ENCODE measurements at places on chromosomes 16 and 17. TPM values are rescaled to one million over a fixed set of nuclear protein-coding genes. Genes with fewer than 3 reads are reported as not detected.

Gene SALL1
- polyA plus RNA-seq, result 4.5 TPM

Gene KCNG4
- polyA plus RNA-seq, result not detected

Gene GDPD3
- polyA plus RNA-seq, result 18.1 TPM

Gene CRYM
- polyA plus RNA-seq, result 4.0 TPM

Gene PIRT
- polyA plus RNA-seq, result 6.5 TPM

Gene RAB11FIP3
- polyA plus RNA-seq, result 114 TPM

Gene TSPOAP1
- 17.2 TPM for polyA plus RNA-seq

Gene SOX9
- 48.0 TPM for polyA plus RNA-seq

Gene HOXB4
- 5.9 TPM for polyA plus RNA-seq

Gene SLC16A13
- 16.9 TPM for polyA plus RNA-seq

Gene TM4SF5
- 44.0 TPM for polyA plus RNA-seq

Gene GNGT2
- polyA plus RNA-seq, result 4.2 TPM

DNA sequence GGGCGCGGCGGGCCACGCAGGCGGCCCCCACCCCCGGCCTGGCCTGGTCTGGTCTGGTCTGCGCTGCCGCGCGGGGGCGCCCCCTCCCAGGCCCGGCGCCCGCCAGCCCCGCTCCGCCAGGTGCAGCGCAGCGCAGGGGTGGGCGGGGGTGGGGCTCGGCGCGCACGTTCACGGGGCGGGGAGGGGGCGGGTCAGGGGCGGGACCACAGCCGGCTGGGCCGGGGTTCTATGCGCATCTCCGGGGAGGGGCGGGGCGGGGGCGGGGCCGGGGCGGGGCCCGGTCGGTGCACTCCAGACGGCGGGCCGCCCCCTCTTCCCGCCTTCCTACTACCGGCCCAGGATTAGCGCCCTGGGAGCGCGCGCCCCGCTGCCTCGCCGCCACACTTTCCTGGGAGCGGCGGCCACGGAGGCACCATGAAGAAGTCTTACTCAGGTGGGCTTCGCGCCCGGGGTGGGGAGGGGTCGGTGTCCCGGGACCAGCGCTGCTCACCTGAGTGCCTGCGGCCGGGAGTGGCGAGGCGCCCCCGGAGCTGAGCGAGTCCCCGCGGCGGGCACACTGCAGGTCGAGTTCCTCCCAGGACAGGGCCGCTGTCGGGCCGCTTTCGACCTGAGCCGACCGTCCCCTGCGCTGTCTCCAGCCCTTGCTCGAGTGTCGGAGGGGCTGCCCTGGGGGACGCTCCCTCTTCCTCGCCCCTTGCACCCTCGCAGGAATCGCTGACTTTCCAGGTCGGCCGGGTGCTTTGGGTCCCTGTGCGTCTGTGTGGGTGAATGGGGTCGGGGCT, 140.5 kb downstream of the SEC14L1 start:
- DNase-seq, result no peak

- DNase-seq, result no peak
These were observed 14.1 kb upstream of the MRTFB start for GRCh38 chr16:14056970-14057369.

DNA sequence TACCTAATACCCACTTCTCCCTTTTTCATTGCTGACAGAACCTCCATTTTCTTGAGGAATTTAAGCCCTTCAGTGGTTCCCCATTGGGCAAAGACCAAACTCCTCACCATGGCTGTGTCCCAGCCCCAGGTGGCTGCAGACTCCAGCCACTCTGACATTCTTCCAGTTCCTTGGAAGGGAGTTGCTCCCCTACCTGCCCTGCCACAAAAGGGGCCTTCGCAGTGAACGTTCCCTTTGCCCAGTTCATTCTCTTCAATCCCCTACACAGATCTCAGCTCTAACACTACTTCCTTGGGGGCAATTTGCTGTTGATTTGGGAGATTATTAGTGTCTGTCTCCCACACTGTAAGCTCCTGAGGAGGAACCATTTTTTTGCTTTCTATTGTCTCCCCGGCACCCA, 3.2 kb upstream of the AKTIP start:
- DNase-seq, result no peak

GRCh38 chr17:66638707-66639479, 196.0 kb upstream of the CACNG5 start:
- DNase-seq, result no peak

GRCh38 chr17:65229621-65229995, 92.4 kb downstream of the RGS9 start:
- DNase-seq, result no peak

GRCh38 chr16:82639666-82640336, 13.0 kb downstream of the CDH13 start:
- DNase-seq, result peak; percentile 45

GRCh38 chr17:4505187-4505586, 6.5 kb downstream of the SPNS2 start:
- DNase-seq, result no peak

DNA sequence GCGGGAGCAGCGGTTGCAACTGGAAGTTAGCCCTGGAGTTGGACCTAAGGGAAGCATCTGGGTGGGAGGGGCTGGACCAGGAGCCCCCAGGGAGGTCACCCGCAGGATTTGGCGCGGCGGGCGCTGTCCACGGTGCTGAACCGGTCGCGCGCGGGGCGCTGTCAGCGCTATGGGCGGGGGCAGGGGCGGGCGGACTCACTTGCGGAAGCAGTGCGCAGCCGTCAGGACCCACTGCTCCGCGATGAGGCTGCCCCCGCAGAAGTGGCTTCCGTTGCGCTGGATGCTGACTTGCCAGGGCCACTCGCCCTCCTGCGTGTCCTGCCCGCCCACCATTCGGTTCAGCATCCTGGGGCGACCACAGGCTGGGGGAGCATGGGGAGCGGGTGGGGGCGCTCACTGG, 4.5 kb downstream of the PRSS27 start:
- peak; percentile 46 for DNase-seq

DNA sequence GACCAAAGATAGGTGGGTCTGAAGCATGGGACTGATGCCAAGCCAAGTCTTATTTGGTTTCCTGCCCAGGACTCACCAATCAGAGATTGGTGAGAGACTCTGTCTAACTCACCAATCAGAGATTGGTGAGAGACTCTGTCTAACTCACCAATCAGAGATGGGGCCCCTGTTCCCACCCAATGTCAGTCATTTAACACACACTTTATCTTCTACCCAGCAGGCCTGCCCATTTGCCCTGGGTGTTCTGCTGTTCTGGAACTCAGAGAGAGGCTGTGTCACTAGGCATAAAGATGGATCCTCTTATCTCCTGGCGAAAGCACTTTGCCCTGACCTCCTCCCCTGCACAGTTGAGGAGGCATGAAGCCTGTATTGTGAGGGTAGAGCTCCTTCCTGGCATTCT, 5.4 kb upstream of the RHOT1 start:
- DNase-seq, result peak; percentile 73

- DNase-seq, result no peak
These were observed 79.9 kb upstream of the C17orf78 start for GRCh38 chr17:37295888-37296287.

DNA sequence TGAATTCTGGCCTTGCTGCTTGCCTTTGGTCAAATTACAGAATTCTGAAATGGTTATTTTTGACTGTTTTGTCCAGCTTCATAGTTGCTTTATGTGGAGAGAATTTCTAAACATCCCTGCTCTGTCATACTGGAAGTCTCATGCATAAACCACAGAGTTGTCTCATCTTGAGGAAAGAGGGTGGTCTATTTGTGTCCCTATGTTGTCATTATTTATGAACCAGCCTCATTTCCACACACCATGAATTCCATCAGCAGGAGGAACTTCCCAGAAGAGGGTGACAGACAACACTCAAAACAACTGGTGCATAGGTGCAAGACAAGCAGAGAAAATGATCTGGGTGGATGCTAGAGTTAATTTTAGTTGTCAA, 525.8 kb upstream of the GOT2 start:
- no peak for DNase-seq

DNA sequence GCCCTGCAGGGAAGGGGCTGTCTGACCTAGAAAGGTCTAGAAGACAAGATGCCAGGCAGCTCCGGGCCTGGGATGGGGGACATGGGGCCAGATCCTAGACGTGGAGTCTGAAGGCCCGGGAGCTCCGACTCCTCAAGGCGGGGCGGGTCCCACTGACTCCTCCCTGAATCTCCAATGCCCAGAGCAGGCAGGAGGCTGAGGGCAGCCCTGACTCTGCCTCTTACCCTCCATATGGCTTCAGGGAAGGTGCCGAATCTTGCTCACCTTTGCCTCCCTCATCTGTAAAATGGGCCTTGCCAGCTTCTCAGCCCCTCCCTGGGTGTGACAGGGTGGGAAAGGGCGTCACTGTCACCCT, 14.8 kb downstream of the VASN start:
- no peak for DNase-seq

DNA sequence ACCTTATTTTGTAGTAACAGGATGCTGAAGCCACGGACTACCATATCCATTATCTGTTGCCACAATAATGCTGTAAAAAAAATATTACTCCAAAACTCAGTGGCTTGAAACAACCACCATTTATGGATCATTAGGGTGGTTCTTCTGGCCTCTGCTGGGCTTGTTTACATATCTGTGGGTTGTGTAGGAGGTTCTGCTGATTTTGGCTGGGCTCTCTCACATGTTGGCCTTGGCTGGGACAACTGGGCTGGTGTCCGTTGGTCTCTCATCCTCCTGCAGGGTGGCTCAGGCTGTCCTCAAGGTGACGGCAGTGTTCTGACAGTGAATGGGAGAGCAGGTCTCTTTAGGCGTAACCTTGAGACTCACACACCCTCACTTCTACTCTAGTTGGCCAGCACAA, 76.0 kb downstream of the GPR139 start:
- DNase-seq, result no peak

DNA sequence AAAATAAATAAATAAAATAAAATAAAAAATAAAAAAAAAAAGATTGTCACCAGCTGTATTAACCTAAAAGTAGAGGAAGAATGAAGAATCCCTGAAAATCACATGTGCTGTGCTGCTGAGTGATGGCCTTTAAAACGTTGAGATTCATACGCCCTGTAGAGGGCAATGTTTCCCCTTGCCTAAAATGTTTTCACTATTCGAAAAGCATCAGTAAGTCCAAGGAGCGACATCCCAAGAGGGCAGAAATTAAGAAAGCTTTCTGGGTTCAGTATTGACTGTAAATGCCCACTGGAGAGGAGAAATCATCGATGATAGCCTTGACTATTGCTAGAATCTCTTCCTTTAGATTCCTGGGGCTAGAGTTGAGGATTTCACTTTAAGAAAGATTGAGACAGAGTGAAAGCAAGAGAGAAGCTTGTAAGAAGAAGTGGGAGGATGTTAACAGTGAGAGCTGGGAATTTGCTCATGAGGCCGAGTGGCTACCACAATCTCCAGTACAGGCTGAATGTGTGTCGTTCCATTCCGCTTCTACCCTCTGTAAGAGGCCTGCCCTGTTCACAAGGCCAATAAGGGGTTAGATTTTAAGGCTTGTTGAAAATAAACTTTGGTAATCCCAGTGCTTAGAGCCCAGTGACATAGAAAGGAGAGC, 170.8 kb upstream of the FAM20A start:
- peak; percentile 26 for DNase-seq

DNA sequence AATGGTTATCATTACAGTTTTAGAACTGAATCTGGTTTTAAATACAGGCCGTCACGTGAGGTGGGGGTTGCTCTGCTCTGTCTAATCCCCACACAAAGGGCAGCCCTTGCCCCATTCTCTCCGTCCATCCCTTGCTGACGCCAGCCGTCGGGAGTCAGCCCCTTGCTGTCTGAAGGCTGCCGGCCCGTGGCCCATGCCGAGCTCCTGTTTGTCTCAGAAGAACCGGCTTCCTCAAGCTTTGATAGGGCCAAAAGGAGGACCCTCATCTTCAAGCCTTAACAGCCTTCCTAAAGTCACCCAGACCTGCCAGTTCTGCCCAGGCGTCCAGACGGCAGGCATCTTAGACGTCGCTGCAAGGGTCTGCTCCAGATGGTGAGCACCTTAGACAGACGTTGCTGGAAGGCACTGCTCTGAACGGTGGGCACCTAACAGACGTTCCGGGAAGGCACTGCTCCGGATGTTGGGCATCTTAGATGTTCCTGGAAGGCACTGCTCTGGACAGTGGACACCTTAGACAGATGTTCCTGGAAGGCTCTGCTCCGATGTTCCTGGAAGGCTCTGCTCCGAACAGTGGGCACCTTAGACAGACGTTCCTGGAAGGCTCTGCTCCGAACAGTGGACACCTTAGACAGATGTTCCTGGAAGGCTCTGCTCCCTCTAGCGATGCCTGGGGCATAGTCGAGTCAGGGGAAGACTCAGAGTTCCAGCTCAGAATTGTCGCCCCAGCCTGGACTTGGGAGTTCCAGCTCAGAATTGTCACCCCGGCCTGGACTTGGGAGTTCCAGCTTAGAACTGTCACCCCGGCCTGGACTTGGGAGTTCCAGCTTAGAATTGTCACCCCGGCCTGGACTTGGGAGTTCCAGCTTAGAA, 35.1 kb upstream of the CHMP6 start:
- no peak for DNase-seq

- peak; percentile 87 for DNase-seq
These were observed 28.4 kb upstream of the TMC5 start for GRCh38 chr16:19389246-19389645.

GRCh38 chr17:82984751-82985427, 94.5 kb upstream of the METRNL start:
- no peak for DNase-seq

- DNase-seq, result peak; percentile 94
These were observed 593 bp upstream of the HEXIM1 start for GRCh38 chr17:45147581-45148182.

DNA sequence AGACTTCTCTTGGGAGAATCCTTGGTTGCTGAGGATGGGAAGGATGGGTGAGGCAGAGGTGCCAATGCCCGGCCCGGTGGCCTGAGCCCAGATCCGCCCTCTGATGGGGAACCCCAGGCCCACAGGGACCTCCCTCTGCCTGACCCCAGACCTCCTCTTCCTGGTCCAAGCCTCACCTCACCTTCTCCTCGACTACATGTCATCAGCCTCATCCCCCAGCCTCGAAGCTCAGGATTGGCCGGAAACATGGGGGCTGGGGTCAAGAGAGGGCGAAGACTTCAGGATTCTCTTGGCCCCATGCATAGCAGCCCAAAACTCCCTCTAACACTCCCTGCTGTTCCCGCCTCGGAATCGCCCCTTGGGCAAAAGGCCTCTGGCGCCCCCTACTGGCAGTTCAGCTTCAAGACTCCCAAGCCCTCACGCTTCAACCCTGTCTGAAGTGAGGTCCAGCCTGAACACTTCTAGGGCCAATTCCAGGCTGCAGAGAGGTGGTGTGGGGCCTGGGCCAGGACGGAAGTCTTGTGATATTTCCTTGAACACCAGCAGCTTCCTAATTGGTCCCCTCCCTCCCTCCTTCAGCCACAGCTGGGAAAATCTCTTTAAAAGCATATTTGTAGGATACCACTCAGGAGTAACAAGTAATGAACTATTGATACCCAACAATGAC, 47.2 kb downstream of the ARHGAP27 start:
- DNase-seq, result peak; percentile 68

GRCh38 chr17:42329025-42329976, 41.0 kb downstream of the STAT5A start:
- no peak for DNase-seq

- DNase-seq, result no peak
These were observed 641 bp upstream of the NT5C3B start for GRCh38 chr17:41836550-41837196.

Data from large intestine (tissue), 12 donors.